Hematopoietic multipotent progenitor cell treated with erythropoietin and hydrocortisone succinate and interleukin-3 and kit ligand, for 8 days (in vitro differentiated cells): ENCODE measurements at places on chromosomes 11 and 22.

- peak; percentile 55 for DNase-seq
These were observed 13.8 kb upstream of the SLC39A13 start for GRCh38 chr11:47394322-47395222.

DNA sequence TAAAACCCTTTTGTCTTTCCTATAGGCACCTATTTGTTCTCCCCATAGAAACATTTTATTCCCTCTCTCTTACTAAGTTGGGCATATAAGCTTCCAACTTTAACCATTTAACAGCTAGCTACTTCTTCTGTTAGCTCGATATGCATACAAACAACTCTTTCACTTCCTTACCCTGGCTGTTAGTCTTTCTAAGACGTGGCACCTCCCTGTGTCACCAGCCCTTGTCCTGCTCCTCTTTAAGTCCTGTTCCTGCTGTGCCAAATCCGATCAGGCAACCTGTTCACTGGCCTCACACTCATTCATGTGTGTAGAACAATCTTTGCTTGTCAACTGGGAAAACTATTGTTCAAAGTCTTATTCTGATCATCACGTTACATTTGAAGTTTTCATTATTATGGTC lies 1376.1 kb upstream of the TENM4 start:
- no peak for DNase-seq

GRCh38 chr11:132821014-132821413 lies 711.3 kb downstream of the OPCML start:
- DNase-seq, result no peak

- peak; percentile 25 for DNase-seq
These were observed 39.5 kb downstream of the IGF2 start for GRCh38 chr11:2099516-2100349.

- no peak for DNase-seq
These were observed 102.6 kb downstream of the TBC1D22A start for GRCh38 chr22:46865052-46865434.

DNA sequence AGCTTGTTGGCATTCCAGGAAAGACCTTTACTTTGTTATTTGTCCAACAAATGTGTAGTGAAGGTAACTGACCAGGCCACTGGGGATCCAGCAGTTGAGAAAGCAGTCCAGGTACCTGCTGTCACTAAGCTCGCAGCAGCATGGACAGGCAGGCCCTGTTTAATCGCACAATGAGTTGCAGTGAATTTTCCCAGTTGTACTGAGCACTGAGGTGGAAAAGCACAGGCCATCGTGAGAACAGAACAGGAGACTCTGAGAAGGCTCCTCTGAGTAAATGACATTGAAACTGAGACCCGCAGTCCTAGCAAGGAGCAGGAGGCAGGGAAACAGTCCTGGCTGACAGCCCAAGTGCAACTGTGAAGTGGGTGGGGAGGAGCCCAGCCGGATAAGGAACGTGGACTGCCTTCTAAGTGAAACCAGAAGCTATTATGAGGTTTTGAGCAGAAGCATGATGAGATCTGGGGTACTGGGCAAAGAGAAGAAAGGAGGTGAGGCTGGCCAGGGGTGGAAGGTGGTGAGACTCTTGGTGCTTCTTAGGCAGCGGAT lies 39.8 kb upstream of the CDON start:
- peak; percentile 90 for DNase-seq

DNA sequence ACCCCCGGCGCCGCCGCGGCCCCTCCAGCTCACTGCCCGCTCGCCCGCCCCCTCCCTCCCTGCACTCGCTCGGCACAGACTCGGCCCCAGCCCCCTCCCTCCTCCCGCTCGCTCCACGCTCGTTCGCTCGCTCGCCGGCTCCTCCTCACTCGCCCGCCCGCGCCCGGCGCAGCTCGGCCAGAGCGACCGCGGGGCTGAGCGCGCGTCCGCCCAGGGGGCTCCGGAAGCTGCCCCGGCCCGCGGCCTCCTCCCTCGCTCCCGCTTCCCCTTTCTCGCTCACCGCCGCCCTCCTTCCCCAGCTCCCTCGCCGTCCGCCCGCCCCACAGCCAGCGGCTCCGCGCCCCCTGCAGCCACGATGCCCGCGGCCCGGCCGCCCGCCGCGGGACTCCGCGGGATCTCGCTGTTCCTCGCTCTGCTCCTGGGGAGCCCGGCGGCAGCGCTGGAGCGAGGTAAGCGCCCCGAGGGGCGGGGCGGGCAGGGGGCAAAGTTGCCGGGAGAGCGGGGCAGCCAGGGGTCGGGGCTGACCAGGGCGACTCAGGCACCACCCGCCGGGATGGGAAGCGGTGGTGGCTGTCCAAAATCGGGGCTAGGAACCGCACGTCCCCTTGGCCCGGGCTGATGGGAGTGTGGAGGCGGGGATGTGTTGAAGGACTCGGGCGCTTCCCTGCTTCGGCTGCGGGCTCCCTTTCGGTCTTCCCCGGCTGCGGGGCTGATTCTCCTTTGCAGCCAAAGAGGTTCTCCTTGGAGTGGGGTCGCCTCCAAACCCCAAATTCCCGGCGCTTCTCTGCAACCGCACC lies at the start of gene SEZ6L:
TSS of gene SEZ6L (plus strand) at position 148 of the 797 bp plus-strand sequence. CDS start at position 356, 208 bp downstream.
- DNase-seq, result no peak

DNA sequence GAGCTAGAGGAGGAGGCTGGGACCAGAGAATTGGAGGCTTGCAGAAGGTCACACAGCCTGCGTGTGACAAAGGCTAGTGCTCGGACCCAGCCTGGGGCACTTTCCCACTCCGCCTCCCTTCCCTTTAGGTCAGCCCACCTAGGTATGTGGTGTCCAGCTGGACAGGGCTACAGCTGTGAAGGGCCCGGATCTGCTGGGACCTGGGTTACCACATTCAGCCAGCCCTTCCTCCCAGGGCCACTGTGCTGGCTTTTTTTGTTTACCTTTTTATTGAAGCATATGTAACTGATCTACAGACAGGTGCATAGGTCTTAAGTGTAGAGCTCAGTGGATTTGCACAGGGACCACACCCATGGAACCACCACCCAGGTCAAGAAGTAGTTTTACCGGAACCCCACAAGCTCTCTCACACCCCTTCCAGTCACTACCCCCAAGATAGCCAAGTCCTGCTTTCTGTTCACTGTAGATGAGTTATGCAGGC lies 8.7 kb downstream of the CAPN5 start:
- no peak for DNase-seq

DNA sequence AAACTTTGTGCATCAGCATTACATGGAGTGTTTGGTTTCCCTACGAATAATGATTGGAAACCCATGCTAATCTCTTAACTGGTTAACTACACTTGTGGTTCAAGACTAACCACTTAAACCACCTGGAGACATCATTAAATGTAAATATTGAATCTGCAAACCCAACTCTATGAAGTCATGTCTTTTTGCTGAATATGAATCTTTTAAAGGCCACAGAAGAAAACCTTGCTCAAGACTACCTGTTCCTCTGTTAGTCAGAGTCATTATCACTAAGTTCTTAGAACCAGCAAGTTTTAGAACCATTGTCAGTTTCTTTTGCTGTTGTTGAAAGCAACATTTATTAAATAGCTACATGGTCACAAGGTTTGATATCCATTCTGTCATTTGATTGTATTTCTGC lies 70.7 kb downstream of the SIK2 start:
- DNase-seq, result no peak

- DNase-seq, result no peak
These were observed 34.9 kb downstream of the JRKL start for GRCh38 chr11:96424693-96425092.

GRCh38 chr11:6351782-6352382 lies 31.6 kb upstream of the CAVIN3 start:
- DNase-seq, result no peak

GRCh38 chr11:134597452-134597851 lies 185.4 kb upstream of the B3GAT1 start:
- DNase-seq, result no peak

- DNase-seq, result no peak
These were observed 132.5 kb downstream of the FBXO7 start for GRCh38 chr22:32607086-32607485.

DNA sequence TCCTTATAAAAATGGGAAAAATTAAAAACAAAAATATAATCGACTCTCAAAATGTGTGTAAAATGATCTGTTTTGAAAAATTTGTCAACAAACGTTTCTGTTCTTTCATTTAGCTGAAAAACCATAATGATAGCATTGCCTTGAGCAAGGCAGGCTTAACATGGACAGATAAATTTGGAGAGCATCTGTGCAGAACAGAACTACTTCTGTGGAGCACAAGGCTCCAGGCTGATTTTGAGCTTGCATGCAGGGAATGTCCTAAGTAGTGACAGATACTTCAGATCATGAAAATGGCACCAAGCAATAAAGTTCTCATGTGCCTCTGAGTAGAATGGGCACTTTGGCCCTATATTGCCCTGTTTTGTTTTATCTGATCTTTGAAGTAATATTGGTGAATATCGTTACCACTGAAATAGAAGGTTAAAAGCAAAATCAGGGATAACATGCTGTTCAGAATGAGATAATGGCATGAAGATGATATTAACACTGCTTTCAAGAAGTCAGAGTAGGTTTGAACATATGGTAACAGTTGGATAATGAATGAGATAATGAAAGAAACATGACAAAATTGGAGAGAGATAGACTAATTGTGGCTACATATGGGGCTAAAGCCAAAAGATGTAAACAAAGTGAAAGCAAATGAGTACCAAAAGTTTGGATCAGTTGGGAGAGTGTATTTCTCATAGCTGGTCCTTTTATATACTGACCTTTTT lies 730.5 kb upstream of the CCDC179 start:
- DNase-seq, result no peak

DNA sequence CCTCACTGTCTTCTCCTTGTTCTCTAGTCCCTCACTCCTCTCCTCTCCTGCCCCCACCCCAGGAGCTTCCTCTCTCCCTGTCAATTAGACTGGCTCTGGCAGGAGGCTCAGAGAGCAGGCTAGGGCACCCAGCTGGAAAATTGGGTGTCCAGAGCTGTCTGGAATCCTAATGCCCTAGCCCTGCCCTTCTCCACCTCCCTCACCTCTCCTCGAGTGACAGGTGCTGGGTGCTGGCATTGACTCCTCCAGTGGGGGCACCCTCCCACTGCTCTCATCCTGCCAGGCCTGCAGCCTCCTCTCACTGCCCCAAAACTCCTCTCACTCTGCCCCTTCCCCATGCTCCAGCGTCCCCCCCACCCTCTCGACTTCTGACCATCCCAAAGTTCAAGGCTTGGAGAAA lies 68.9 kb downstream of the CYTH4 start:
- DNase-seq, result no peak

DNA sequence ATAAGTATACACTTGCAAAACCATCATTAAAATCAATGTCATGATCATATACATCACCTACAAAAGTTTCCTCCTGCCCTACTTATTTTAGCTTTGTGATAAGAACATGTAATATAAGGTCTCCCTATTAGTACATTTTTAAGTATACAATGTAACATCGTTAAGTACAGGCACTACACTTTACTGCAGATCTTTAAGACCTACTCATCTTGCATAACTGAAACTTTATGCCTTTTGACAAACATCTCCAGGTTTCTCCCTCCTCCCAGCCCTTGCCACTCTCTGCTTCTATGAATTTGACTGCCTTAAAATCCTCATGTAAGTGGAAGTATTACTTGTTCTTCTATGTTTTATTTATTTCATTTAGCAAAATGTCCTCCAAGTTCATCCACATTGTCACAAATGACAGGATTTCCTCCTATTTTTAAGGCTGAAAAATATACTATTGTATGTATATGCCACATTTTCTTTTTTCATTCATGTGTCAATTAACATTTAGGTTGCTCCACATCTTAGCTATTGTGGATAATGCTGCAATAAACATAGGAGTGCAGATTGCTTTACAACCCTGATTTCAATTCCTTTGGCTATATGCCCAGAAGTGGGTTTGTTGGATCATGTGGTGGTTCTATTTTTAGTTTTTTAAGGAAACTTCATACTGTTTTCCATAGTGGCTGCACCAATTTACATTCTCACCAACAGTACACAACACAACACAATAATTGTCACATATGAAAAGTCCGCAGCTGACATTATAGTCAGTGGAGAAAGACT lies 471.1 kb upstream of the ANO3 start:
- DNase-seq, result no peak

GRCh38 chr11:86932924-86933875 lies 22.0 kb downstream of the FZD4 start:
- no peak for DNase-seq

GRCh38 chr22:43570531-43571165 lies 158.8 kb downstream of the MPPED1 start:
- no peak for DNase-seq

DNA sequence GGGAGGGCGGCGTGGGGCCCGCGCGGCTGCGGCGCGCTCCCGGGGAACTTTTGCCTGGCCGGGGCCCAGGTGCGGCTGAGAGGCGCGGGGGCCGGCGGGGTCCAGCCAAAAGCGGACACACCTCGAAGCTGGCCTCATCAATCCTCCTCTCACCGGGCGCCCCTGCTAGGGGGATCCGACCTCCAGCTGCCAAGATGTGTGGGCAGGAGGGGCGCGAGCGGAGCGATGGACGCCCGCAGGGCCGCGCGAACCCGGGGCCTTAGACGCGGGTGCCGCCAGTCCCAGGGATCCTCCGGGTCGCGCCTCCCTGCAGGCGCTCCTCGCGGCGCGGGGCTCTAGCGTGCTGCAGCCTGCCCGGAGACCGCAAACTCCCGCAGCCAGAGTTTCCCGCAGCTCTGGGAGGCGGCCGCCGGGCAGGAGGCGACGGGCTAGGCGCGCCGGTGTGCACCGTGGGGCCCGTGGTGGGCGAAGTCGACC lies 785 bp downstream of the IGSF9B start:
- no peak for DNase-seq
